Astrocyte of the cerebellum (primary cell): ENCODE measurements at places on chromosomes 7 and 10.

DNA sequence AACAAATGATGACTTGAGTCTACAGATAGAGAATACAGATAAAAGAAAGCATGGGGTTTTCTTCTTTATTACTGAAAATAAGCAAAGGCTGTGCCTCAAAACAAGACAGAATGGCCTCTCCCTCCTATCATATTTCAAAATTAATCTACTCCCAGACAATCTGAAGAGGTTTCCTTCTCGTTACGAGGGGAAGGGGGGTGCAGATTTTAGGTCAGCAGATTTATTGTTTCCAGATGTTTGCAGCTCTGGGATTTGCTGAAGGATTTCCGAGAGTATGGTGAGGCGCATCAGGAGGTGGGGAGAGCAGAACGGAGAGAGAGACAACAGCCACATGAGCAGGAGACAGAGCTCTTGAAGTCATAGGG, 89.8 kb downstream of the KIAA1549 start:
- no peak for DNase-seq

GRCh38 chr7:137731436-137731835, 115.3 kb downstream of the DGKI start:
- no peak for DNase-seq

- no peak for DNase-seq
These were observed 58.3 kb downstream of the GRK5 start for GRCh38 chr10:119265691-119266090.

DNA sequence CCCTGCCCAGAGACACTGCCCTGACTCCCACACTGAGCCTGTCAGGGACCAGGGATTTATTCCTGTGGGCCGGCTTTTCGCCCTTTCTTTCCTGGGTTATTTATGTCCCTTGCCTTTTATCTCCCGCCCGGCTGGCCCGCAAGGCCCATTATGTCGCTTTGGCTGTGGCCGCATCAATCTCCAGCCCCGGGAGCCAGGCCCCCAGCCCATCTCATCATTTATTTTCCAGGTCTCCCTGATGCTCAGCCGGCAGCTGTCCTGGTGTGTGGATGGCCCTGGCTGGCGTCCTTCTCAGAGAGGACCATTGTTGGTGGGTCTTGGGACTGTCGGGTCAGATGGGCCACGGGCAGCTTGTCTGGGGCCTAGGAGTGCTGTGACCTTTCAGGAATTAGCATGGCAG, 82.3 kb downstream of the FAM241B start:
- no peak for DNase-seq

GRCh38 chr10:101000915-101001658, 1.5 kb downstream of the LZTS2 start:
- DNase-seq = peak; percentile 55

DNA sequence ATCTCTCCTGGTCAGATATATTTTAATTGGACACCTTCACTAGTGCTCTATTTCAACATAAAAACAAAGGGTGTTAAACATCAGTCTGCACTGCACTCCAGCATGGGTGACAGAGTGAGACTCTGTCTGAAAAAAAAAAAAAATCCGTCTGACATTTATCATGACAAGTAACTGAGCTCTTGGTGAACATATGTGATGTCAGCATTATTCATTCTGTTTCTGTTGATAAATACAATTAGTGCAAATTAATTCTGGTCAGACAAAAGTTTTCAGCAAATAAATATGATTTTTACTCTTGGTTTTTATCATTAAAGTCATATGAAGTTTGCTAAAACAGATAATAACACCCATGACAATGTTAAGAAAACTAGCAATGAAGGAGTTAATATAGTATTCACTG, 692.8 kb upstream of the GRM3 start:
- no peak for DNase-seq

- DNase-seq = no peak
These were observed 705.6 kb upstream of the PHF14 start for GRCh38 chr7:10268034-10268433.

GRCh38 chr7:53743697-53744402, 708.4 kb downstream of the POM121L12 start:
- no peak for DNase-seq

- no peak for DNase-seq
These were observed 35.3 kb downstream of the MTPAP start for GRCh38 chr10:30313579-30314350.

GRCh38 chr10:120493411-120494312, 36.6 kb downstream of the PLPP4 start:
- DNase-seq = no peak

GRCh38 chr7:135466442-135467206, 43.3 kb downstream of the CNOT4 start:
- DNase-seq = no peak

GRCh38 chr7:142866361-142867096, 11.7 kb downstream of the EPHB6 start:
- no peak for DNase-seq

DNA sequence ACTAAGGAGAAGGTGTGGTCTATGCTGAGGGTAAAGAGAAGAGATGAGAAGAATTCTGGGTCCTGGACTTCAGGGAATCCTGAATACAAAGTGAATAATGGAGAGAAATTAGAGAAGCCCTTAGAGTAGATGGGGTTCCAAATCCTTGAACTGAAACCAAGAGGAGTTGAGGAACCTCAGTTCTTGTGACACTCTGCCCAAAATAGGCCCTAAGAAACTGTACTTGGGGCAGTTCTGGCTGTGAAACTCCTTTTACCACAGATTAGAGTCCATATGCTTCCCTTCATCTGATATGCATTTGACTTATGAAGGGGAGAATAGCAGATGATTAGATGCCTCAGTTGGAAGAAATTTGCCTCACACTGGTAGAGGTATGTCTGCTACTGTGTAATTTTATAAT, 19.0 kb downstream of the TES start:
- no peak for DNase-seq
